ENCODE measurements at places on chromosomes 2 and 18.

DNA sequence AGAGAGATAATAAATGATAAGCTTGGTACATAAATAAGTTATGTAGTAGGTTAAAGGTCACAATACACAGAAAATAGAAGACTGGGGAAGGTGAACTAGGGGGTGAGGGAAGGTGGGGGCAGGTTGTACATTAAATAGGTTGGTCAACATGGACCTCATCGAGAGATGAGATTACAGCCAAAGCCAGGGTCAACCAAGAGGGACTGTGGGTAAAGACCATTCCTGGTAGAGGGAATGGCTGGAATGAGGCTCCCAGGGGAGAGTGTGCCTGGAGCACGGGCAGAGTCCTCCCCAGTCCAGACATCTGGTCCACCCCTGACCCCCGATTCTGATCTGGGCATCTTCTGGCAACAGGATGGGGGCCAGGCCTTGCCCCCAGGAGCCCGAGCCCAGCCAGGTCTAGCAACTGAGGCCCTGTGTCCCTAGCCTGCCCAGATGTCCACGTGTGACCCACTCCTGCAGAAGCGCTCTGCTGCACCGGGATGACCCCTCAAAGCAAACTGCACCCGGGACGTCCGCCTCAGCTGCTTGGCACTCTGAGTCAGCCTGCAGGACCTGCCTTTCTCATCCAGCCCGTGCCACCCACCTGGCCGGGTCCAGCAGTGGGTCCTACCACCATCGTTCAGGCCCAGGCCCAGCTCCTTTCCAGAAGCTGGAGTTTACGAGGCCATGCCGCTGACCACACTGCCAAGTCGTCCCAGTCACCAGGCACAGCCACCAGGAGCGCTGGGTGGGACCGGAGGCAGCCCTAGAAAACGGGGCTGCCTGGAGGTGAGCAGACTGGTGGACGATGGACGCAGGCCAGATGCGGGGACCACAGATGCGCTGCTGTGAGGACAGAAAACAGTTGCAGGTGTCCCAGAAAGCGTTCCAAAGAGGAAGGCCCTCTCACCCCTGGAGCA, 56.2 kb upstream of the ID2 start:
- no peak for DNase-seq

DNA sequence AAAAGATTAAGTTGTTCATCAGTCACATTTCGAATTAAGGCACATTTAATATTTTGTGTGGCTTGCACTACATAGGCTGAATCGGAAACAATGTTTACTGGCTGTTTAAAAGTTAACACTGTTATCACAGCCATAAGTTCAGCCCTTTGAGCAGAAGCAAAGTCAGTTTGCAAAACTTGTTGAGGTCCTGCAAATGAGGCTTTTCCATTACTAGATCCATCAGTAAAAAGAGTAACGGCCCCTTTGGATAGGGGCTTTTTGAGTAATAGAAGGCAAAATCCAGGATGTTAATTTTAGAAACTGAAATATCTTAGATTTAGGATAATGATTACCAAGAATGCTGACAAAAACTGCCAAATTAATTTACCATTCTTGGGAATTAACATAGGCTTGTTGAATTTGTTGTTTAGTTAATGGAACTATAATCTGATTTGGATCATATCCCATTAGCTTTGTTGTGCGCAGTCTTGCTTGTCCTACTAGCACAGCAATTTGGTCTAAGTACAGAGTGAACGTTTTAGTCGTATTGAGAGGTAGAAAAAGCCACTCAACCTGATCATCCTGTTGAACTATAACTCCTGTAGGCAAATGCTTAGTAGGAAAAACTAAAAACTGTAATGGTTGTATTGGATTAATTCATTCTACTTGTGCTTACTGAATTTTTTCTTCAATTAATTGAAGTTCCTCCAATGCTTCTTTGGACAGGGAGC, 13.9 kb upstream of the SUCLG1 start:
- DNase-seq: no peak

DNA sequence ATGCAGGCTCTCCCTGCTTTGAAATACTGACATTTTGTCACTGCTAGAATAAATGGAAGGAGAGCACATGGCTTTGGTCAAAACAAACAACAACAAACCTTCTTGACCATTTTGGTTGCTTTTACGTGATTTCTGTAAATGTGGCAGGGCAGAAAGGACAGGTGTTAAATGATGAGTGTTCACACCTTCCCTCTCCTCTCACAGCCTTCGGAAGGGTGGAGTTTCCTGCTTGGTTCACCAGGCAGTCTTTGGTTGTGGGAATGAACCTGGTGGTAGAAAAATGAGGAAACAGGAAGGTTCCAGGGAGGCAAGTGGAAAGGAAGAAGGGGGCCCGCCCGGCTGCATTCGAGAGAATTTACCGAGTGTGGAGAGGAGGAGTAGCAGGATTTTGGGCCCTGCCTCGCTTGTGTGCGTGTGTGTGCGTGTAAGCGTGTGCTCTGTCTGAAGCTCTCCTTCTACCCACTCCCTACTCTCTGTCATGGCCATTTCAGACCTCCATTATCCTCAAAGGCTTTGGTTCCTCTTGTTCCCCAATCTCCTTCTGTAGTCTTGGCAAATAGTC, 23.7 kb upstream of the SPP2 start:
- peak; percentile 21 for DNase-seq

- no peak for DNase-seq
Observed at GRCh38 chr2:240998706-240998994, 232 bp downstream of the SNED1 start.

DNA sequence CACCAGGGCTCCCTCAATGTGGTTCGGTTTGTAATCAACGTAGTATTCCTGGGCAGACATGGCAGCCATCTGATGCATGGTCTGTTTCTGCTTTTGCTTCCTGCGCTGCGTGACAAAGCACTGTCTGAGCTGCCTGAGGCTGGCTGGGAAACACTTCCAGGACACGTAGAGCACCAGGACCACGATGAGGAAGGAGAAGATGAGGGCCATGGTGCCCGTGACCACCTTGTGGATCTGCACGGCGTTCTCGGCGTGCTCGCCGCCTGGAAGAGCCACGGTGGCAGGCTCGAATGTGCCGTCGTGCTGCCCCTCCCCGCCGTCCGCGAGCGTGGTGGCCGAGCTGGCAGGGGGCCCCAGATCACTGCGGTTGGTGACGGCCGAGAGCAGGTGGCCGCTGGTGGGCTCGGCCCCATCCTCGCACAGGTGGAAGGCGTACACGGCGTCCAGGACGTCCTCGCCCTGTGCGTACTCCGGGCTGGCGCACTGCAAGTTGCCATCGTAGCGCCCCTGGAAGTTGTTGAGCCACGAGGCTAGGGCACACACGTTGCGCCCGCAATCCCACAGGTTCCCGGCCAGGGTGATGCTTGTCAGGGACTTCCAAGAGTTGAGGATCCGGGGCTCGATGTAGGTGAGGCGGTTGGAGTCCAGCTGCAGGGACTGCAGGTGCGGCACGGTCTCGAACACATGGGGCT, 2.1 kb downstream of the LRRTM1 start:
- no peak for DNase-seq

DNA sequence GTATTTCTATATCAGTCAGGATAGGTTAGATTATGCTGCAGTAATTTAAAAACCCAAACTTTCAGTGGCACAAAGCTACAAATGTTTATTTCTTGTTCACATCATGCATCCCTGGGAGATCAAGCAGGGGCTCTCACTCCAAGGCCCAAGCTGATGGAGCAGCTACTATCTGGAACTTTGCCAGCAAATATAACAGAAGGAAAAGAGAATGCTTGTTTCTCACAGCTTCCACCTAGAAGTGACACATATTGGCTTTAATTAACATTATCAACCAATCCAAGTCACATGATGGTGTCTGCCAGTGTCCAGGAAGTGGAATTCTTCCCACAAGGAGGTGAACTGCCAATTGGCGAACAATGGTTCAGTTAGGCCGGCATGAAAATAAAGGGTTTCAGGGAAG, 306.9 kb downstream of the BCL11A start:
- no peak for DNase-seq

GRCh38 chr2:1487758-1488157, 74.5 kb downstream of the TPO start:
- DNase-seq: no peak

DNA sequence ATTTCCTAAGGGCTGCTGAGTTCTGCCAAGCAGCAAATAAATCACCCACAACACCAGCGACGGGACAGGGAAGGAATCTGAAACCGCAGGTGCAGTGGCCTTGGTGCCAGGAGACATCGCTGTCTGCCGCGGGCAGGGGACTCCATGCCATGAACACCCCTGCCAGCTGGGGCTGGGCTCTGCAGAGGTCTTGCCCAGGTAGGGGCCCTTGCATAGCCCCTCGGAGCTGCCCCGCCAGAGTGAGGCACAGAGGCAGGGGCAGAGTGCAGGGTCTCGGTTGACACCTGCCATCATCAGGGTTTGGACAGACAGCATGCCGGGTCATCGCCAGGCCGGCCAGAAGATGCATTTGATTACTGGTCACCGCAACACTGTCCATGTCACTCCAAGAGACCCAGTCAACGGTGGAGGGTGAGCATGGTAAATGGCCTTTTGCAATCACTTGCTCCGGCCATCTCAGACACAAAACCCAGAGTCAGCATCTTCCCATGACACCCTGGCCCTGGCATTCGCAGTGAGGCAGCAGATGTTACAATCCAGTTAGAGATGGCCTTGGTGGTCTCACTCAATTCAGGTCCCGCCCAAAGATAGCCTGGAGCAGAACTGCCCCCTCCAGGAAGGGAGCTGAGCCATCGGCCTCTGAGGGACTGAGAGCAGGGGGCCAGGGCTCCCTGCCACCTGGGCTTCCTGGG, 255.4 kb downstream of the NDUFA10 start:
- DNase-seq: no peak

GRCh38 chr2:3121601-3122000, 256.0 kb downstream of the EIPR1 start:
- DNase-seq: no peak

- DNase-seq: no peak
Observed at GRCh38 chr2:100895934-100896685, 76.2 kb downstream of the NPAS2 start.

- DNase-seq: no peak
Observed at GRCh38 chr2:20469595-20469994, 22.7 kb downstream of the RHOB start.

GRCh38 chr2:121099329-121100290, 185.4 kb downstream of the TFCP2L1 start:
- no peak for DNase-seq

Measured in CD4-positive, alpha-beta T cell treated with Interleukin-1 beta for 1 hour (primary cell).